ENCODE measurements at places on chromosomes 7 and 10. TPM values are rescaled to one million over a fixed set of nuclear protein-coding genes. Genes with fewer than 3 reads are reported as not detected.

GRCh38 chr7:84248843-84249242 lies 54.3 kb upstream of the SEMA3A start:
- DNase-seq: no peak

GRCh38 chr10:21889477-21890275 lies 113.9 kb downstream of the DNAJC1 start:
- no peak for DNase-seq

GRCh38 chr10:1732564-1732996 lies 4.7 kb downstream of the ADARB2 start:
- DNase-seq: no peak

GRCh38 chr7:34655384-34655783 lies 2.6 kb upstream of the NPSR1 start:
- no peak for DNase-seq

Gene DEPP1
- total RNA-seq: 73.8 TPM

Gene SLC16A12
- total RNA-seq: 0.90 TPM

Gene LRRD1
- total RNA-seq: 0.41 TPM

Gene CPED1
- total RNA-seq: 30.0 TPM

Gene SLC18A2
- under 0.01 TPM for total RNA-seq

Gene ACHE
- total RNA-seq: 0.16 TPM

Measured in fibroblast of the aortic adventitia (primary cell).